ENCODE measurements at places on chromosomes 5 and 9.
A peak's percentile ranks its signal among the peaks of the same experiment; 100 is the strongest.

- peak; percentile 68 for DNase-seq
Measured at GRCh38 chr9:75001719-75002421, 26.2 kb downstream of the CARNMT1 start.

- DNase-seq, result peak; percentile 44
Measured at GRCh38 chr5:179699616-179700237, 960 bp downstream of the CANX start.

DNA sequence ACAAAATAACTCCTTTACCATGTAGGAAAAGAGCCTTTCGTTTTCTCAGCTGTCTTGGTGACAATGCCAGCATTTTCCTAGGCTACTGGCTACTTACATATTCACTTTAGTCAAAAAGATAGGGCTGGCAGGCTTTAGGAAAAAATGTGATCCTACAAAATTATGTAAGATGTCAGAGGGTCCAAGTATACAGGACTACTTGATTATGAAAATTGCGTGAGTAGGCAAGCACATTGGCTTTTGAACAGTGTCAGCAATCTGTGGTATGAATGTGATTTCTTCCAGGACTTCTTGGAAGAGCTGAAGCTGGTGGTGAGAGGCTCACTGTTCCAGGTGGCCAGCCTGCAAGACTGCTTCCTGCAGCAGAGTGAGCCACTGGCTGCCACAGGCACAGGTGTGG, 22.8 kb downstream of the THBS4 start:
- DNase-seq, result no peak

DNA sequence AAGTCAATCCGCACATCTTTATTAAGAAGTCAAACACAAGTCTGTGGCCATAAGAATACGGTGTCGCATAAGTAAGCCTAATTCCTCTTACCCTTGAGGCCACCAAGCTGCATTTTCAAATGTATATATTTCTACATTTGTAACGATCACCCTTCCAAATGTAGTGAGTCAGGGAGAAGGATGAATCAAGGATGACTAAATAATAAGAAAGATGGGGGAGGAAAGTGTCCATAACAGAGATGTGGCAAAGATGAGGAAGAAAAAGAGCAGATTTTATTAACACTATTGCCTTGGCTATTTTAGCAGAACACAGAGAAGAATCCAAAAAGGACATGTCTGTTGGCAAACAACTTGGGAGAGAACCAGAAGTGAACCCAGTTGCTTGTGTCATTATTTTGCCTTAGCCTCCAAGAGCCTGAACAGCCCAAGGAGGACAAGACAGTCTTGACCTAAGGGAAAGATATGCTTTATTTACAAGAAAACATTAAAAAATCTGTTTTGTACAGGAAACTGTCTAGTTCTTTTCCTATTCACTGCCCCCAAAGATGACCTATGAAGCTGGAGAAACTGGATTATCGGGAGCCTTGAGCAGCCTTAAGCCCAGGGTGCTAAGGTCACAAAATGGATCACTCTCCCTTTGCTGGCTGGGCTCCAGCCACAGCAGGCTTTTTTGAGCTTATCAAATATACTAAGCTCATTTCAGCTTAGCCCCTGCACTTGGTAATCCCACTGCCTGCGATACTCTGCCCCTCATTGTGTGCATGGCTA, 101.5 kb downstream of the PLCXD3 start:
- DNase-seq, result peak; percentile 36

DNA sequence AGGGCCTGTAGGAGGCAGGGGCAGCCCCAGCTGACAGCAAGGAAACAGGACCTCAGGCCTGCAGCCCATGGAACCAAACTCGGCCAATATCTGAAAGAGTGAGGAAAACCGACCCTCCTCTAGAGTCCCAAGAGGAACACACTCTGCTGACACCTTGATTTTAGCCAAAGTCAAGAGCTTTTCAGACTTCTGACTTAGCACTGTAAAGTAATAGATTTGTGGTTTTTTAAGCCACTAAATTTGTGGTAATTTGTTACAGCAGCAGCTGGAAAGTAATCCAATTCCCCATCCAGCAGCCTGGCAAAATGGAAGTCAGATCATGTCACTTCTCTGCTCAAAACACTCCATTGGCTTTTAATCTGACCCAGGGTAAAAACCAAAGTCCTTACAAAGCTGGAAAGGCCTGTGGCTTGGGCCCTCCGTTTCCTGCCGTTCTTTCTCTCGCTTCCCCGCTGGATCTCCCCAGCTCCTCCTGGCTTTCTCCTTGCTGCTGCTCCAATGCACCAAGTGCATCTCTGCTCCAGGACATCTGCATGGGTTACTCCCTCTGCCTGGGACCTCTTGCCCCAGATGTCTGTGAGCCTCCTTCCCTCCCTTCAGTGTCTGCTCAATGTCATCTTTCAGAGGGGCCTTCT, 79.0 kb downstream of the C5orf15 start:
- DNase-seq, result no peak

DNA sequence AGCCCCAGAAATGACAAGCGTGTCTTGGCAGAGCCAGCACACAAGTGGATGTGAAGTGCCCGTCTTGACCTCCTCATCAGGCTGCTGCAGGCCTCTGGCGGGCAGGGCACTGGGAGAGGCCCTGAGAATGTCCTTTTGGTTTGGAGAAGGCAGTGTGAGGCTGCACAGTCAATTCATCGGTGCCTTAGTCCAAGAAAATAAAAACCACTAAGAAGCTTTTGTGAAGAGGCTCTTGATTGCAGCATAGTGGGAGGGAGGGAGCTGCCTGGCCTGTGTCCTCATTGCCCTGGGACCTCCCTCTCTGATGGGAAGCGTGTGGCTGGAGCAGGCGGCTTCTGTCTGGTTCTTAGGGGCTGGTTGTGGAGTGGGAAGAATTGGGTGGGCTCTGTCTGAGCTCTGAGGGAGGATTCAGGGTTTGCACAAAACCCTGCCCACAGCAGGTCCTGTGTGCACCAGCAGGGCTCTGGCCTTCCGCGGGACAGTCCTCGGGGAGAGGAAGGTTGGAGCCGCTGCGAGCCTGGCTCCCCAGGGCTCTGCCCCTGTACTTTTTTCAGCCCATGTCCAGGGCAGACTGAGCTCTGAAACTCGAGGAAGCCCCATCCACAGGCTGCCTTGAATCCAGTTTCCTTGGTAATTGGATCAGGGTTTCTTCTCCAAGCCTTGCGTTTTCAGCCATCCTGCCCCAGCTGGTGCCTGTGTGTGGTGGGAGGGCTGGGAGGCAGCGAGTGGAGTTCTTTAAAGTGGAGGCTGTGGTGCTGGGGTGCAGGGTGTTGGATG, 1.1 kb downstream of the HRCT1 start:
- peak; percentile 94 for DNase-seq

- DNase-seq, result no peak
Measured at GRCh38 chr5:171680485-171680884, 105.1 kb upstream of the SMIM23 start.

GRCh38 chr5:140542972-140543371, 4.5 kb upstream of the EIF4EBP3 start:
- DNase-seq, result no peak

DNA sequence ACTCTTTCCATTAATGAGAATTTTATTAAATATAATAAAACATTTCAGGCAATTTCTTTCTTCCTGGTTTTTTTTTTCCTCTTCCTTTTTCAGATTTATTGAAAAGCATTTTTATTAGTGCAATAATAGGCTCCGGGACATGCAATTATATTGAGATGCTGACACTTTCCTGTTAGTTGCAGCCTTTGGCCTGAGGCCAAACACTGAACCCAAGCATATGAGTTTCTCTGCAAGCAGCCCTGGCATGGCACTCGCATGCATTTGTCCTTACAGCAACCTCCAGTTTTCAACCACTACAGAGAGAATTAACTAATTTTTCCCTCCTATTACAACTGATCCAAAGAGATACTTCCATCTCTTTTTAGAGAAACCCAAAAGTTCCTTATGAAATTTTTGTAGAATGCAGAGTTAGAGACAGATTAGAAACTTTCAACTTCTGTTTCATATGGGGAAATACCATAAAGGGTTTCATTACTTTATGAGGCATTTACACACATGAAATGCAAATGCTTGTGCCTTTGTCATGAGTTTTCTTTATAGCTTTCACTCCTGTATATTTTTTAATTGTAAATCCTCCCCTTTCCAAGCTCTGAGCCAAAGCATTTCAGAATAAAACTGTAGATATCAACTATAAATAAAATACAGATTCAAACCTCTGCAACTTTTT, 183.0 kb downstream of the CETN3 start:
- DNase-seq, result no peak
